Hematopoietic multipotent progenitor cell treated with erythropoietin and hydrocortisone succinate and interleukin-3 and kit ligand, for 17 days (in vitro differentiated cells): ENCODE measurements at places on chromosomes 12 and 14.

DNA sequence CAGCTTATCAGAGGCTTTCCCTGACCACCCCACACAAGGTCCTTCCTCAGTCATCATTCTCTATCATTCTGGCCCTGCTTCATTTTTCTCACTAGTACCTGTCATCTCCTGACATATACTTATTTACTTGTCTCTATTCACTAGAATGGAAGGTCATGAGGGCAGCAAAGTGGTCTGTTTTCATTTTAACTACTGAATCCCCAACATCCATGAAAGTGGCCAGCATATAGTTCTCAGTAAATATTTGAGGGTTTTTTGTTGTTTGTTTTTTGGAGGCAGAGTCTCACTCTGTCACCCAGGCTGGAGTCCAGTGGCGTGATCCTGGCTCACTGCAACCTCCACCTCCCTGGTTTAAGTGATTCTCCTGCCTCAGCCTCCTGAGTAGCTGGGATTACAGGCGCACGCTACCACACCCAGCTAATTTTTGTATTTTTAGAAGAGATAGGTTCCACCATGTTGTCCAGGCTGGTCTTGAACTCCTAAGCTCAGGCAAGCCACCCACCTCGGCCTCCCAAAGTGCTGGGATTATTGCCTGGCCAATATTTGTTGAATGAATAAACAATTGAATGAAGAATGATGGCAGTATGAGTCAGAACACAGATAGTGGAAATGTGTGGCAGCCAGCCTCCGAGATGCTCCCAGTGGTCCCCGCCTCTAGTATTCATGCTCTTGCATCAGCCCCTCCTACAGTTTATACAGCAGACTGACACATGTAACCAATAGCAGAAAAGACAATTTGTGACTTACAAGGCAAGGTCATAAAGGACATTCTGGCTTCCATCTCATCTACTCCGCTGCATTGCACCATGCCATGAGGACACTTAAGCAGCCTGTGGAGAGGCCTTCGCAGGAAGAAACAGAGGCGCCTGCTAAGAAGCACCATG is 7.0 kb upstream of the ANO6 start:
- DNase-seq: no peak

- DNase-seq: peak; percentile 36
These were observed 5.2 kb downstream of the TRAFD1 start for GRCh38 chr12:112130441-112130998.

- DNase-seq: no peak
These were observed 91.3 kb downstream of the DUSP6 start for GRCh38 chr12:89260841-89261637.

GRCh38 chr12:124548854-124549378 is 18.5 kb downstream of the NCOR2 start:
- DNase-seq: peak; percentile 29

GRCh38 chr12:122862872-122863701 is 27.8 kb downstream of the HIP1R start:
- no peak for DNase-seq

- DNase-seq: no peak
These were observed 250.0 kb downstream of the PHLDA1 start for GRCh38 chr12:75781532-75782046.

DNA sequence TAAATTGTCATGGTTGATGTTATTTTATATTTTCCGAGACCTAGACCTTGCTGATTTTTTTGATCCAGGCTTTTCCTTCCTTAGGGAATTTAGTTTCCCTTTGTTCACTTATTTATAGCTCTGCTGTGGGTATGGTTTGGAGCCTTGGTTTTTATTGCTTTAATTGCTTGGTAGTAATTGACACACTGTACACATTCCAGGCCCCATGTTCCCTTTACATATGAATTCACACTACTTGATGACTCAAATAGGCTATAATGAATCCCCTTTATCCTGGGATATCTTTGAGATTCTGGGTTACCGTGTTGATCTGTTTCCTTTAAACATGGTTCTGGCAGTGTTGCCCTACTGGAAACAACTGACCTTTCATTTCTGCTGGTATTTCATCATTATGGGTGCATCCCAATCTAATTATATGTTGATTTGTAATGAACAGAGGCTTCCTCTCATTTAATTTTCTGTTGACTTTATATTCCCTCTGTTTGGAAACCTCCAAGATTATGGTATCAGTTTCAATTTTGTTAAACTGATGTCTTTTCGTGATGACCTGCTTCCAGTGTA is 424.0 kb downstream of the RAD51B start:
- no peak for DNase-seq

- DNase-seq: no peak
These were observed 45.3 kb upstream of the PLBD1 start for GRCh38 chr12:14612898-14613445.

- DNase-seq: no peak
These were observed 2.8 kb downstream of the KRT7 start for GRCh38 chr12:52235822-52236361.

- no peak for DNase-seq
These were observed 231.7 kb upstream of the PRKD1 start for GRCh38 chr14:30159374-30159773.

- no peak for DNase-seq
These were observed 43.9 kb downstream of the NINJ2 start for GRCh38 chr12:619346-619745.

- no peak for DNase-seq
These were observed 2.9 kb downstream of the PRIMA1 start for GRCh38 chr14:93785423-93785822.

DNA sequence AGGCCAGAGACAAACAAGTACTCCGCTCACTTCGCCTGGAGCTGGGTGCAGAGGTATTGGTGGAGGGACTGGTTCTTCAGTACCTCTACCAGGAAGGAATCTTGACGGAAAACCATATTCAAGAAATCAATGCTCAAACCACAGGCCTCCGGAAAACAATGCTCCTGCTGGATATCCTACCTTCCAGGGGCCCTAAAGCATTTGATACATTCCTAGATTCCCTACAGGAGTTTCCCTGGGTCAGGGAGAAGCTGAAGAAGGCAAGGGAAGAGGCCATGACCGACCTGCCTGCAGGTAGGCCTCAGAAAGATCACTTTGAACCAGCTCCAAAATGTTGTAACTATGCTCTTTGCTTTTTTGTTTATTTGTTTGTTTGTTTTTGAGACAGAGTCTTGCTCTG is 1.6 kb downstream of the CRADD start:
- DNase-seq: no peak

GRCh38 chr12:33450480-33450879 is 10.9 kb upstream of the SYT10 start:
- no peak for DNase-seq

DNA sequence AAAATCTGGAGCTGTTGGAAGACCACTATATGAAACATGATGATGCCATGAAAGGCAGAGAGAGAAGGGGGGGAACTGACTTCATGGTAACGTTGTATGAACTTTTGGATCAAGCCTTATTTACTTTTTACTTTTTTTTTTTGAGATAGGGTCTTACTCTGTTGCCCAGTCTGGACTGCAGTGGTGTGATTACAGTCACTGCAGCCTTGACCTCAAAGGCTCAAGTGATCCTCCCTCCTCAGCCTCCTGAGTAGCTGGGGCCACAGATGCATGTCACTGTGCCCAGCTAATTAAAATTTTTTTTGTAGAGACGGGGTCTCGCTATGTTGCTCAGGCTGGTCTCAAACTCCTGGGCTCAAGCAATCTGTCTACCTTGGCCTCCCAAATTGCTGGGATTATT is 31.3 kb upstream of the CTDSP2 start:
- no peak for DNase-seq
